ENCODE measurements at places on chromosomes 11 and 22. TPM values are rescaled to one million over a fixed set of nuclear protein-coding genes. Genes with fewer than 3 reads are reported as not detected.

The FBLN1 gene
- 92.1 TPM for total RNA-seq

The ZNF215 gene
- 1.1 TPM for total RNA-seq

The BUD13 gene
- 14.3 TPM for total RNA-seq

- no peak overlapping the region for H3K4me3 ChIP-seq
- DNase-seq, result no peak
- no peaks in the 10 kb centered on the region for H3K36me3 ChIP-seq
- H3K27me3 ChIP-seq, result no peaks in the 10 kb centered on the region
- H3K4me1 ChIP-seq, result no peaks in the 10 kb centered on the region
Measured at GRCh38 chr22:46350646-46351045, 15.1 kb downstream of the TRMU start.

GRCh38 chr22:26409719-26410335, 19.2 kb upstream of the ASPHD2 start:
- H3K27me3 ChIP-seq, result peaks cover 9% of the 10 kb centered on the region
- no peak overlapping the region for H3K4me3 ChIP-seq
- no peaks in the 10 kb centered on the region for H3K36me3 ChIP-seq
- H3K27ac ChIP-seq, result no peak overlapping the region
- no peak for DNase-seq

The OR5P2 gene
- total RNA-seq, result not detected

The SLC6A5 gene
- total RNA-seq, result not detected

DNA sequence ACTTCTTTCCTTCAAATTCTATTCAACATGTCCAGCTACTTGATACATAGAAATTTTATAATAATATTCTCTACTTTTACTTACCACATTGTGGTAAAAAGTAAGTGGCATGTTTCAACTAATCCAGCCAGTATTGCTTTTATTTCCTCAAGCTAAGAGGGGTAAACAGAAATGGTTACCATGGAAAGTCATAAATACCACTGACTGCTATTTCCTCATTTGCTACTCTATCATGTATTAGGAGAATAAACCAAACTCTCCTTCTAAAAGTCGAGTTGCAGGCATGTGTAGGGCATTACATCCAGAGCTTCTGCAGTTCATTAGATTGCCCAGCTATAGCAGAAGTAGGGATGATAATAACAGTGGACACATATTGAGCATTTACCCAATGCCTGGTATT, 208.4 kb downstream of the MAML2 start:
- H3K4me3 ChIP-seq, result no peak overlapping the region
- H3K27ac ChIP-seq, result no peak overlapping the region
- H3K27me3 ChIP-seq, result no peaks in the 10 kb centered on the region

The NAA40 gene
- 36.0 TPM for total RNA-seq

GRCh38 chr22:17792854-17793434, 18.7 kb upstream of the BID start:
- H3K4me1 ChIP-seq, result no peaks in the 10 kb centered on the region
- H3K27ac ChIP-seq, result no peak overlapping the region
- no peak overlapping the region for H3K4me3 ChIP-seq
- no peaks in the 10 kb centered on the region for H3K27me3 ChIP-seq
- no peak for DNase-seq

- H3K27ac ChIP-seq, result no peak overlapping the region
- no peaks in the 10 kb centered on the region for H3K4me1 ChIP-seq
- no peak overlapping the region for H3K4me3 ChIP-seq
- no peaks in the 10 kb centered on the region for H3K36me3 ChIP-seq
- DNase-seq, result no peak
- no peaks in the 10 kb centered on the region for H3K27me3 ChIP-seq
Measured at GRCh38 chr11:121829159-121829643, 286.8 kb downstream of the BLID start.

- H3K36me3 ChIP-seq, result no peaks in the 10 kb centered on the region
- H3K4me1 ChIP-seq, result peaks cover 3% of the 10 kb centered on the region
- DNase-seq, result no peak
- no peaks in the 10 kb centered on the region for H3K27me3 ChIP-seq
- H3K4me3 ChIP-seq, result no peak overlapping the region
Measured at GRCh38 chr11:110966131-110966530, 253.9 kb upstream of the ARHGAP20 start.

GRCh38 chr11:106463796-106464201, 386.3 kb downstream of the AASDHPPT start:
- H3K27ac ChIP-seq, result no peak overlapping the region
- DNase-seq, result no peak
- H3K27me3 ChIP-seq, result no peaks in the 10 kb centered on the region
- H3K4me1 ChIP-seq, result no peaks in the 10 kb centered on the region
- H3K36me3 ChIP-seq, result no peaks in the 10 kb centered on the region
- no peak overlapping the region for H3K4me3 ChIP-seq
